Dermis microvascular lymphatic vessel endothelial cell (primary cell): ENCODE measurements at places on chromosomes 3 and 15. TPM values are rescaled to one million over a fixed set of nuclear protein-coding genes. Genes with fewer than 3 reads are reported as not detected.

DNA sequence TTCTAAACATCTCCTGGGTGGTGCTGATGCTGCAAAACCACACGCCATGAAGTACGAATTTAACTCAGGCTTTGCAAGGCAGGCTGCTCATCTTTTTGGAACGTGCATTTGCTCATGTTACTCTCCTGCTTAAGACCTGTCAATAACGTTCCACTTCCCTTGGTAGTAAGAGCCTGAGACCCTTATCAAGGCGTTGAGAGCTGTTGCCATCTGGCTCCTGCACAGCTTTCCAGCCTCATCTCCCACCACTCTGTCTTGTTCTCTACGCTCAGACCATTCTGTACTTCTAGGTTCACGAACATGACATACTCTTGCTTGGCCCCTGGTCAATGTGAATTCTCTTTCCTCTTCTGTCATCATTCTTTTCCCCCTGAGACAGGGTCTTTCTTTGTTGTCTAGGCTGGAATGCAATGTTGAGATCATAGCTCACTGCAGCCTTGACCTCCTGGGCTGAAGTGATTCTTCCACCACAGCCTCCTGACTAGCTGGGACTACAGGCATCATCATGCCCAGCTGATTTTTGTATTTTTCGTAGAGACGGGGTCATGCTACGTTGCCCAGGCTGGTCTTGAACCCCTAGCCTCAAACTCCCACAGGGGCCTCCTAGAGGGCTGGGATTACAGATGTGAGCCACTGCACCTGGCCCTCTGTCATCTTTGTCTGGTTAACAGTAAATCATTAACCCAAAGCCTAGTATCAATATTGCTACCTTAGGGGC, 202.8 kb downstream of the CADPS start:
- no peak for DNase-seq

- no peak for DNase-seq
Measured at GRCh38 chr15:68851971-68852370, 31.3 kb upstream of the ANP32A start.

DNA sequence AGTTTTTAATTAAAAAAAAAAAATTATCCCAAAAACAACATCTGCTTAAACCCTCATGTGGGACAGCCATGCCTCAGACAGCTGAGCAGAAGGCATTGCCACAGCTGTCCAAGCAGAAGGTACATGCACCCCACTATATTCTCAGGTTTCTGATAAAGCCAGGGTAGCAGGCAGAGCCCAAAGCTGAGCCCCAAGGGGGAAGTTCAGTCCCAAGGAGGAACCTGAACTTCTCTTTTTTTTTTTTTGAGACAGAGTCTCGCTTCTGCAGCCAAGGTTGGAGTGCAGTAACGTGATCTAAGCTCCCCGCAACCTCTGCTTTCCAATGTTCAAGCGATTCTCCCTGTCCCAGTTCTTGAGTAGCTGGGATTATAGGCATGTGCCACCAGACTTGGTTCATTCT, 33.2 kb downstream of the MKRN2 start:
- DNase-seq, result no peak

DNA sequence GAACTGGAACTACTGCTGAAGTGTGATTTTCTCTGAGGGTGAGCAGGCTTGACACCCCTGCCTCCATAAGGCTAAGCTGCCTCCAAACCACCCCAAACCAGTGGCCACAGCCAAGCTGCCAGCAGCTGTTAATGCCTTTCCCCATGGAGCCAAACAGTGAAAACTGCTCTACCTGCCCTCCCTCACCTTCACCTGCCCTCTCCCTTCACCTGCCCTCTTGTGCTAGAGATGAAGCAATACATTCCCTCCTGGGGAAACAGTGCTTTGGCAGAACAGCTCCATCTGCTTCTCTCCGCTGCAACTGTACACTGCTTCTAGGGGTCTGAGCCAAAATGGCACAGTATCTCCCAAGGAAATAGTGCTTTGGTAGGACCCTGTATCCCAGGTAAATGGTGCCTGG, 374.1 kb downstream of the FHIT start:
- no peak for DNase-seq

Gene PPP2R3A
- 4.5 and 4.6 TPM in 2 replicates for total RNA-seq
